Karpas-422 (cell line): ENCODE measurements at places on chromosomes 13 and 19. TPM values are rescaled to one million over a fixed set of nuclear protein-coding genes. Genes with fewer than 3 reads are reported as not detected.
A peak's percentile ranks its signal among the peaks of the same experiment; 100 is the strongest.

DNA sequence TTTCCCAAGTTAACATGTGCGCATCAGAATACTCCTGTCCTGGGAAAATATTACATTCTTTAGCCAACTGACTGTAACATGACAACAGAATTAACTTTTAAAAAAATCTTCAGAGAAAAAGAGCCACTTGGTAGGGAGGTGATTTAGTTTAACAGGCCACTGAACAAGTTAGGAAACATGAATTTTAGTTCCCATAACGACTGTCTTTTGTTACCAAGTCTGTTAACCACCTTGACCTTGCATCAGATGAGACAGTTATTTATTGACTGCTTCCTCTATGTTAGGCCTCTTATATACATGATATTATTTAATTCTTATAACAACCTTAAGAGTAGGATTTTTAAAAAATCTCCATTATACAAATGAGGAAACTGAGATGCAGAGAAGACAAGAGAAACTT lies 268.6 kb downstream of the NDFIP2 start:
- no peak for DNase-seq

GRCh38 chr13:71924931-71925330 lies 57.9 kb upstream of the DACH1 start:
- DNase-seq, result no peak

GRCh38 chr19:17351815-17352435 lies 14.6 kb downstream of the GTPBP3 start:
- no peak for DNase-seq

DNA sequence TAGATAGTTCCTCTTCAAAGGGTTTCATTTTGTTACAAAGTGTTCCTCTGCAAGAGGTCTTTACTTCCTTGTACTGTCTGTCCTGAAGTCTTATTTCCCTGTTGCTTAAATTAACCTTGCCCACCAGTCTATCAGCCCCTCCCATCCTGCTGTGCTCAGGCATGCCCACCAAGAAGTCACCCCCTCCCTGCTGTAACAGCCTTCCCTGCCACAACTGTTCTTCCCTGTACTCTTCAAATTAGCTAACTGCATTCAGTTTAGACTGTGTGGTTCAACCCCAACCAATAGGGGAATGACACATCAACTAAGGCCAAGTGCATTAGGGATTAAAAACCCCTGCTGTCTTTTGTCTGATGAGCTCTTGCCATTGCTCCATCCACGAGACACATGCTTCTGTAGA lies 34.4 kb upstream of the ZNF562 start:
- DNase-seq, result no peak

- no peak for DNase-seq
Observed at GRCh38 chr13:23467932-23468278, 34.4 kb upstream of the SACS start.

GRCh38 chr19:3062165-3063105 lies at the start of gene TLE5:
TSS of gene TLE5 (minus strand) at chr19:3062495. CDS start at chr19:3062200, 295 bp downstream.
- peak; percentile 80 for DNase-seq

- DNase-seq, result peak; percentile 81
Observed at GRCh38 chr19:36115453-36116343, at the start of gene TBCB. TSS of gene TBCB (plus strand) at chr19:36115468. CDS start at chr19:36115561, 93 bp downstream.

The TUBB4A gene
- 0.45 and 0.83 TPM in 2 replicates for total RNA-seq

The ZNF440 gene
- 19.2 and 19.6 TPM in 2 replicates for total RNA-seq

DNA sequence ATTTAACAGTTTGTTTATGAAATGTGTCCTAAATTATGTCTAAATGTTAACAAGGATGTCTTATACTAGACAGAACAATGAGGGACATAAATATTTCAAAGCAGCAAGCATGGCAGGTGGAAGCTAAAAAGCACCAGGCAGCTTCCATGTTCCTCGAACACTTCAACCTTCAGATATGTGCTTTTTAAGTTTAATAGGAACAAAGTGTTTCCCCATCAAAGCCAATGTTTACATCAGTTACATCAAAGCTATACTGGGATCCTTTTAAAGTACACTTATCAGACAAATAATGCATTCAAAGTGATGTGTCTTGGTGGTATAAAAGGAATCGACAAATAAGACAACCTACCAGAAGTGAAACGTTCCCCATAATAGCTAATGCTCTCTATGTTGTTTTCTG lies 2841.1 kb upstream of the PCDH20 start:
- no peak for DNase-seq

DNA sequence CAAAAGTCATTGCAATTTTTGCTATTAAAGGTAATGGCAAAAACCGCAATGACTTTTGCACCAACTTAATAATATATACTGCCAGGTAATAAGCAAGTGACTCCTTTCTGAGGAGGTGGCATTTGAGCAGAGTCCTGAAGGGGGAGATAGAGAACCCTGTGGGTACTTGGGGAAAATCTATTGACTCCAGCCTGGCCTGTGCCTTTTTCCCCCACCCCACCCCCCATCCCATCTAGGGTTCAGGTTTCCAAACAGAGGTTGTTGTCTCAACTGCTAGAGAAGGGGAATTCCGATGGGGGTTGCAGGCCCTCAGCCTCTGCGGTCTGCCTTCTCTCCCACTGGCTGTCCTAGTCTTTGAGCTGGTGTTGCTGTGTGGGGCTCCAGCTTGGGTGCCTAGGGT lies 11.5 kb downstream of the S1PR2 start:
- peak; percentile 92 for DNase-seq

- DNase-seq, result peak; percentile 37
Observed at GRCh38 chr19:46514589-46515289, 19.1 kb upstream of the PNMA8B start.

DNA sequence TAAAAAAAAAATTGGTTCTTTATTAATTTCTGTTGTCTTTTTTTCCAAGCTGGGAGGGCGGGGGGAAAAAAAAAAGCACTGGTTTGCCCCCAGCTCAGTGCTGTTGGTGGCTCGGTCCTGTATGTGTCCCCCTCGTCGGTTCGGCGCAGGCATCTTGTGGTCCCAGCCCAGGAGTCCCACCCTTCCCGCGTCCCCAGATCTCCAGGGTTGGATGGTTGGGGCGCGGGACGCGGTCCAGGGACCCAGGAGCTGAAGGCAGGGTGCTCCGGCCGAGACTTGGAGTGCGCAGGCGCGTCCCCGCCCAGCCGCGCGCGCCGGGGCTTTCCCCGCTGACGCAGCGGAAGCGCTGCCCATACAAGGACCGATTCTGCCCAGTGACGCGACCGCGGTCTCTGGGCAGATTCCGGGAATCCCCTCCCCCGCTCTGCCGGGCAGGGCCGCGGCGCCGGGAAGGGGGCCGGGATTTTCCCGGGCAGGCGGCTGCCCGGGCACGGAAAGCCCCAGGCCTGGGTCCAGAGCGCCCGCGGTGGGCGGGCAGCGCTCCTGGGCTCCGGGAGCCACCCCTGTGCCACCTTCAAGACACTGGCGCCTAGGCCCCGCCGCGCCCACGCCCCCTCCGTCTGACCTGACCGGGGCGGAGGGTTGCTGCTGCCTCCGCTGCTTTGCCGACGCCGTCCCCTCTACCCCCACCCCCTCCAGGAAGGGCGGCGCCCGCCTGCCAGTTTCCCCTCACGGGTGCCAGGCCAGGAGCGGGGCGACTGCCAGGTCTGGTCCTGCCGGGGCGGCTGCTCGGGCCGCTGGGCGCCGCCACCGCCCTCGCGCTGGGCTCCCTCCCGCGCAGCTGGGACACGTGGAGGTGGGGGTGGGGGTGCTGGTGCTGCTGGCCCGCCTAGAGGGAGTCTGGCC lies 2.3 kb downstream of the JUNB start:
- DNase-seq, result peak; percentile 96

DNA sequence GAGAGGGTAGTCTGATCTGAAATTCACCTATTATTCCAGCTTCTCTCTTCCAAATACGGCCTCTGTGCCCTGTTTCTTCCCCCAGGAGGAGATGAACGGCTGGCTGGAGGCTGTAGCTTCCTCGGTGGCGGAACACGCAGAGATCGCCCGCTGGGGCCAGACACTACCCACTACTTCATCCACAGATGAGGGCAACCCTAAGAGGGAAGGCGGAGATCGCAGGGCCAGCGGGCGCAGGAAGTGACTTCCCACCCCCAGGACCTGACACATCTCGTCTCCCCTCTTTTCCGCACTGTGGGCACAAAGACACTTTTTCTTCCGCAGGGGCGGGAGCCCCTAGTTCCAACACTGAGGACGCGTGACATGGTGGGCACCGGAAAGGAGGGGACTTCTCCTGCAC lies 1.3 kb upstream of the SHKBP1 start:
- DNase-seq, result no peak

DNA sequence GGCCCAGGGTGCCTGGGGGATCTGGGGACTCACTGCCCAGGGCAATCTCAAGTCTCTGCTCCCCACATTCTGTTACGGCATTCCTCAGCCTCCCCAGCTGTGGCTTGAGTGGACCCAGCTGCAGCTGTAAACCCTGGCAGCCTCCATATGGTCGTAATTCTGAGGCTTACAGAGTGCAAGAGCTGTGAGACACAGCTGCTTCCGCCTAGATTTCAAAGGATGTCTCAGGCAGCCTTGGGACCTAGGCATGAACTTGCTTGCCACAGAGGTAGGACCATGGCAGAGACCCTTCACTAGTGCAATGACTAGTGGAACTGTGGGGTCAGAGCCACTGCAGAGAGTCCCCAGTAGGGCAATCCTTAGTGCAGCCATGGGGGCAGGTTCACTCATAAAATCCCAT lies 297.5 kb downstream of the ENOX1 start:
- no peak for DNase-seq

DNA sequence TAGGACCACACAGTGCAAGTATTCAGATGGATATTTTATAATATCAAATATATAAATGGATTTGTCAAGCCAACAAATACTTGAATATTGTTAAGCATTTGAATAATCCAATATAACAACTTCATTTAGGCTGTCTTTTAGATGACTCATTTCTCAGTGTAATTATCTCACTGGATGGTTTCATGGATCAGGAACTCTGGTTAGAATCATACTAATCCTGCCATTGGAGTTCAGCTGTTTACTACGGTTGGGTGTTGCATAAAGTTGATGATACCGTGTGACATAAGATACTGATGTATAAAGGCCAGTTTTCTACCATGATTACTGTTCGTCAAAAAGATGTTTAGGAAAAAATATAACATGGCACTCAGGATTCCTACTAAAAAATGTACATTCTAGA lies 196.3 kb downstream of the TSHZ3 start:
- DNase-seq, result no peak

DNA sequence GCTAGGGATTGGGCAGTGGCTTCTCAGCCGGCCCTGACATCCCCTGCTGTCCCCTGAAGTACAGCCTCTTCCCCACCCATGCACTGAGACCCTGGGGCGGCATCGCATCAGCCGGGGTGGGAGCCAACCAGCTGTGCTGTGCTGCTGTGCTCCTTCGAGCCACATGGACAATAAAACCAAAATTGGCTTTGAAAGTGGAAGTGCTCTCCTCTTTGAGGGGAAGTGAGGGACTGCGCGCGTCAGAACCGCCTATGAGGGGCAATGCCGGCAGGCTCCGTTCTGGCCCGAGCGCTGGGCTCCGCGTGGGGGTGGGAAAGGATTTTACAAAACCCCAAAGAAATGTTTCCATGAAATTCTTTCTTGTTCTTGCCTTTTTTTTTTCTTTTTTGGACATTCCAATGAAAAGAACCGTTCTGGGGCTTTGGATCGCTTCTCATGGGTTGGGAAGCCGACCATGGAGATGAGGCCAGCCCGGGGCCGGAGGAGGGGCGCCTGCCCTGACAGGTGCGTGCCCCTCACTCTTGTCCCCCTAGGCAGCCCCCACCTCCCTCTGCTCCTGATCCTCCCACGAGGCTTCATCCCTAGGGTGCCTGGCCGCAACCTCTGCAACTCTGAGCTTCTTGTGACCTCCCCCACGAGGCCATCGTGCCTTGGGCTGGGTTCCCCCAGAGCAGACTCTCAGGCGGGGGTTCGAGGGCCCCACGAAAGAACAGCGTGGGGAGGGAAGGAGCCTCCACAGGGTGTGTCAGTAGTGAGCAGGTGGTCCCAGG lies 22.6 kb downstream of the KLHL26 start:
- peak; percentile 70 for DNase-seq

The NAA16 gene
- 13.2 and 26.7 TPM in 2 replicates for total RNA-seq

The CEACAM16 gene
- not detected in 2 replicates for total RNA-seq

GRCh38 chr19:572743-573518 lies 535 bp downstream of the BSG start:
- peak; percentile 59 for DNase-seq
